ENCODE measurements at places on chromosomes 11 and 22. TPM values are rescaled to one million over a fixed set of nuclear protein-coding genes. Genes with fewer than 3 reads are reported as not detected.

Gene PKDREJ
- total RNA-seq, result not detected

DNA sequence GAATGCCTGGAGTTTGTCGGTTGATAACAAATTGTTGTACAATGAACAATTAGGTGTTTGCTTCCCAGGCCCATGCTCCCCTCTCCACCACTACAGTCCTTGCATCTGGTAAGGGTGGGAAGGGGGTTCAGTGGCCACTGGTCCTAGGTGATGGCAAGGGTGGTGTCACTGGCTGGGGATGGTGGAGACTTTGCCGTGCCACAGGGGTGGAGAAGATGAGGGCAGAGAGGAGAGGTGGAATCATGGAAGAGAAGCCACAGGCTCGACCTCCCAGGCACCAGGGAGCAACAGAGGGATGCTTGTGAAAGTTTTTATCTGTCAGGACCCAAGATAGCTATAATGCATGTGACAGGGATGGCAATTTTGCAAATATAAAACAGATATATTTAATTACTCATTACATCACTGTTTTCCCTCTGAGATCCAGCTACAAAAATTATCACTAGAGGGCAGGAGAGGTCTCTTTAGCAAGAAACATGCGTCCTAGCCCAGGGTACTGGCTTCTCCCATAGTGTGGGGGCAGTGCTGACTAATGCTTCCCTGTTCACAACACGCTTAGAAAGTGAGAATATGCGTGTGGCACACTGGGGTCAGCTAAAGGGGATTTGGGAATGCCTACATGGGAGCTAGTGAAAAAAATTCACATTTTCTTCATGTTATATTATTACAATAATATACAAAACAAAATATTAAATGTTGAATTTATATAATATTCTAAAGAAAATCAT lies 49.0 kb upstream of the AMPD3 start:
- peak; percentile 71 for DNase-seq

DNA sequence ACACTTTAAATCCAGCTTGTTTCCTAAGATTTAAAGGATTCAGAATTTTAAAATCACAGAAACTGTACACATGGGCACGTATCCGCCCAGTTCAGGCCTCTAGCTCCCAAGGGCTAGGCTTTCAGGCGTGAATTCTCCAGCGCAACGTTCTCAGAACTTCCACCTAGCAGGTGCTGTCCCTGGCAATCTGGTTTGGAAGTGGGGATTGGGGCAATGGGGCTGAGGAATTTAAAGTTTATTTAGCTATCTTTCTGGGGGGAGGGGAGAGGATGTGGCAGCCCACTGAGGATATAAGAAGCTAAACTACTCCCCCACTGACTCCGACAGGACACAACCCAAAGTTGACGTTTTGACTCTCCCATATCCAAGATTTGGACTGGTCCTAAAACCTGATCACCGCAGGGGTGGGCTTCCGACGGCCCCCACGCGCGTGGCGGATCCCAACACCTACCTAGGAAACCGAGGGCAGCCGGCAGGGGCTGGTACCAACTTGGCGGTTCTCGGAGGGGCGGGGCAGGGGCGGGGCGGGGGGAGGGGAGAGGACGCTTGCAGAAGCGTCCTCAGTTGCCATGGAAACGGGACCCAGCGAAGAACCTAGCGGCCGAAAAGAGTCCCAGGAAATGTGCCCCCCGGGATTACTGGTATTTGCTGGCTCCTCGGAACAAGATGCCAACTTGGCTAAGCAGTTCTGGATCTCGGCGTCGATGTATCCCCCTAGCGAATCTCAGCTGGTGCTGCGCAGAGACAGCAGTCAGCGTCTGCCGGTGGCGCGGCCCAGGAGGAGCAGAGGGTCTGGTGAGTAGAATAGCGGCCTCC lies at the start of gene HOATZ:
HOATZ (plus strand) TSS at position 563 of the 816 bp plus-strand sequence; CDS start at position 570, 7 bp downstream.
- no peak for DNase-seq

- no peak for DNase-seq
These were observed 64.8 kb downstream of the RPUSD4 start for GRCh38 chr11:126146454-126147192.

DNA sequence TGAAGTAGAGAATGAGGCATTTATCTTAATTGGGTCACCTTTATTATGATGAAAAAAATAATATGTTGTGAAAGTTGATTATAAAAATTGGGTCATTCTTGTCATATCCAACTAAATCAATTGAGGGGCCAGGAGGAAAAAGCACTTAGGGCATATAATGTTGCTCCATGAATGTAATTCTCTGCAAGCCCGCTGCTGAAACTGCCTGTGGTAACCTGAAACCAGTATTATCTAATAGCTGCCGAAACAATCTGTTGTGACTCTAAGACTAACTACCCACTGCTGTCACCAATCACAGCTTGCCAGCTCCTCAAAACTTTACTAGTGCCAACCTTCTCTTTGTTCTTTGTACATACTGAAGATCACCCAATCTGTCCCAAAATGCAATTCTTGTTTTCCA lies 115.8 kb downstream of the ATG16L2 start:
- no peak for DNase-seq

All from foreskin keratinocyte (primary cell).